B cell (primary cell): ENCODE measurements at places on chromosomes 7 and 10.

DNA sequence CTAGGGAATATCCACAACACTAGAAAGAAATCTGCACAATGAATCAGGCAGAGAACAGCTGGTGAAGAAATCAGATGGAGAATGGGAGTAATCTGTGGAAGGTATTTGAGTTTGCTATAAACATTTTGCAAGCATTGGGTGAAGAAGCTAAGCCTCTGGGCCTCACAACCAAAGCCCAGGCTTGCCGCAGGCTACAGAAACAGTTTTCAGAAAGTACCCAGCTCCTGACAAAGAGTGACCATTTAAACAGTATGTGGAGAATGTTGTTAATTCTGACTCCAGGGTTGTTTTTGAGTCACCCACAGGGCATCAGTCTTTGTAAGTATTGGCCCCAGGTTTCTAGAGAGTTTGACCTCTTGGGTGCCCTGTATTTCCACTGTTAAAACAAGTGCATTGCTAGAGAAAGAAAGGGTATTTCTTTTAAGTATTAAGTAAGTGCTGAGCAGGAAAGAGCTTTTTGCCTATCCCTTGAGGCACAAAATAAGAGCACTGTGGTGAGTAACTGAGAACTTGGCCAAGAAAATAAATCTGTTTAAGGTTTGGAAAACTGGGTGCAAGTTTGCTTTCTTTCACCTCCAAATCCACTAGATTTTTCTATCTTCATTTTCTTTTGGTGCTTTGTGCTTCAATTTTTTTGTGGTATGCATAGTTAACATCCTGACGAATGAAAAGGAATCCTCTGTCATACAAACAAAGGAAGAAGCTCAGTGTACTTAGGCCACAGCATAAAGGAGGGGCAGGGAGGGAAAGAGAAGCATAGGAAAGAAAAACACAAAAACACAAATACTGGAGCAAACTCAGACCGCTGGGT is 691.8 kb downstream of the SUGCT start:
- DNase-seq, result no peak

DNA sequence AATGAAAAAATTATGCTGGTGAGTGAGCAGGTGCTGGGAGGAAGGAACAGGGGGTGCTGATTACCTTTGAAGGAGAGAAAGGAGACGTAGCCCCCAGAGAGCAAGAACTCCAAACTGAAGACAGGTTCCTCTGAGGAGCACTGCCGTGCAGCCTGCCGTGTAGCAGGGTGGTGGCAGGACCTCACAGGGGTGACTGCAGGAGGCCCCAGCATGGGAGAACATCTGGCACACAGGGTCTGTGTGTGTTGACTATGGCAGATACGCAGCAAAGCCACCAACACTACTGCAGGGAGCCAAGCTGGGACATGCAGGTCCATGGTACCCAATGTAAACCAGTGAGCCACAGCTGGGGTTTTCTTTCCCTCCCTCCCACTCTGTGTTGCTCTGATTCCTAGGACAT is 192.1 kb upstream of the PDE1C start:
- no peak for DNase-seq

GRCh38 chr10:129951101-129951969 is 12.7 kb downstream of the EBF3 start:
- DNase-seq, result no peak

GRCh38 chr10:102455893-102456471 is 4.6 kb upstream of the C10orf95 start:
- no peak for DNase-seq

- no peak for DNase-seq
These were observed 52.2 kb downstream of the PWWP2B start for GRCh38 chr10:132449051-132449810.

DNA sequence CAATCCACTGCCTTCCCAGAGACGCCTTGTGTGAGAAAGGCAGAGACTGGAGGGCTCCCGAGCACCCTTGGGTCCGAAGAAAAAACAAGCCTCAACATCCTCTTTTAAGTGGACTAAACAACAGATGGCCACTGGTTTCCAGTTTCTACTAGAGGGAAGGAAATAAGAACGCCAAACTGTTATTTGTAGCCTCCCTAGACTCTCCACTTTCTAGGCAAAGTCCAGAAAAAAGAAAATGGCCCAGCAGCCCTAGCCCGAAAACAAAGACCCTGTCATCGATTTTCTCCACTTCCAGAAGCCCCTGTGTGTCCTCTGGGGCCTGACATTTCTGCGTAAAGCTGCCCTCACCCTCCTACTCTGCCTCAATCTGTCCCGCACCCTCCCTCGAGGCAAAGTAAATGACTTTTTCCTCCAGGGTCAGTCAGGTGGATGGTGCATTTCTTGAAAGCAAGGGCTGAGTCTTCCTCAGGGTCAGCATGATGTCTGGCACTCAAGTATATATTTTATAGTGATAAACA is 6.0 kb downstream of the RGS10 start:
- DNase-seq, result no peak

DNA sequence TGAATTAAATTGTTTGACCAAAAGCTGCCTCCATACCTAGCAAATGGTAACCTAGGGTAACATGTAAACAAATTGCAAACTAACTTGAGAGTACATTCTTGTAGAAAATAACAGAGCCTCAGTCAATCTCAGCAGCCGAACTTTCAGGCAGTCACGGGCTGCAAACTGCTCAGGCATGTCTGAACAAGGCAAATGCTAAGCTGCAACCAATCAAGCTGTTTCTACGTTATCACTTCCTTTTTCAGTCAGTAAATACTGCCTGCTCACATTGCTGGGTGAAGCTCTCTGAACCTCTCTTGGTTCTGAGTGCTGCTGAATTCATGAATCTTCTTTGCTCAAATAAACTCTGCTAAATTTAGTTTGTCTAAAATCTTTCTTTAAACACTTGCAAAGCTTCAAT is 1212.4 kb downstream of the SORCS1 start:
- peak; percentile 19 for DNase-seq

- DNase-seq, result no peak
These were observed 102.4 kb upstream of the LRGUK start for GRCh38 chr7:134024739-134025138.

GRCh38 chr7:135159359-135160085 is 11.0 kb downstream of the CYREN start:
- DNase-seq, result no peak

DNA sequence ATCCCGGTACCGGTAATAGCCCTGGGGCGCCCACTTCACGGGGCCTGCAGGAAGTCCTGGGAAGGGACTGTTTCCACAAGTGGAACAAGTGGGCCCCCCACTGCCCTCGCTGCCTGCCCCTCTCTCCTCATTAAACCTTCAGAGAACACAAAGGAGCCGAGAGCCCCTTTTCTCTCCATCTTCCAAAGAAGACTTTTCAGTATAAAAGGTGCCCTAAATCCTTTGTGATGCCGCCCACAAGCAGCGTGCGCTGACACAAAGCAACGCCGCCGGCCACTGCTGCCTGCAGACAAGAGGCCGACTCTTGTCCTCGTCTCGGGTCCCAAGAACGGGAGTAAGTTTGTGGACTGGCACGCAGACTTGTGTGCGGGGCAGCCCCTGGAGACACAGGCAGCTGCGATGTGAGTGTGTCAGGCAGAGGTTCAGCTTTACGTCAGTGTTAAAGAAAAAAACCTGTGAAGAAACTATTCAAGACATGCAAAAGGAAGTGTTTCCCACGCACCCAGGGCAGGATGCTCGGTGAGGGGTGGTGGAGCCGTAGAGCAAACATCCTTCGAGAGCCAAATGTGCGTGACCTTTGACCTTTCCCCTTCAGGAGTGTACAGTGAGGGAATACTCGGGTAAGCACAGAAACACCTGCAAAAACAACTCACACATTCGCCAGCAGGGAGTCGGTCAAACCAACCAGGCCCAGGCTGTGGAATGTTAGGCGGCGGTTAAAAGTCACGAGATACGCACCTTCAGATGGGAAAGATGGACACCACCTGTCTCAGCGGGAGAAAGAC is 118.2 kb downstream of the VIPR2 start:
- DNase-seq, result no peak
